Endothelial cell of umbilical vein (primary cell): ENCODE measurements at places on chromosomes 3 and 15. TPM values are rescaled to one million over a fixed set of nuclear protein-coding genes. Genes with fewer than 3 reads are reported as not detected.

The LEKR1 gene
- total RNA-seq, result 0.21 and 0.64 TPM in 2 replicates

The PPP1R14D gene
- total RNA-seq, result not detected in 2 replicates

The PLA1A gene
- total RNA-seq, result not detected in 2 replicates

The COL8A1 gene
- 217 and 358 TPM in 2 replicates for total RNA-seq

The MINDY2 gene
- 11.4 and 13.7 TPM in 2 replicates for total RNA-seq

The MRPS22 gene
- total RNA-seq, result 41.0 and 45.6 TPM in 2 replicates

The CCR4 gene
- not detected in 2 replicates for total RNA-seq

The ADAMTS9 gene
- 22.6 and 23.9 TPM in 2 replicates for total RNA-seq
